ENCODE measurements at places on chromosomes 6 and 20.

DNA sequence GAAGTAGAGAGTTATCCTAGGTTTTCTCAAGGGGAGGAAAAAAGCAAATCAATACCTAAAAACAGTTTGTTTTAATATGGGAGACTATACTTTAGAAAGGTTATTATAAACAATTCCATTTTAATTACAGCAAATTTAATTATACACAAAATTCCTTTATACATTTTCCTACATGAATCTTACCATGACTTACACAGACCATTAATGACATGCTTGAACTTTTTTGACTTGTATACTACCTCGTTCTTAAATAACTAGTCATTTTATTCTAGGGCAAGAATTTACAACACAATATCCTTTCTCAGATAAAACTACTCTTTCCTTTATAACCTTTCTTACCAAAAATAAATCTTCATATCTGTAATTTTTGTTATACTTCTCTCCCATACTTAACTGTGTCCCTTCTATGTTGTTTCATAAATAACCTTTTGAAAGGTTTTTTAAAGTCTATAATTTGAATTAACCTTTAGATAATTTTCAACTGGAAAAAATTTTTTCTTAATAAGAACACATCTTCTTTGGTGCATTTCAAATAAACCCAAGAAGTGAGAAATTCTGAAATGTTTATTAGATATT, 729.4 kb downstream of the TENT5A start:
- DNase-seq = no peak

DNA sequence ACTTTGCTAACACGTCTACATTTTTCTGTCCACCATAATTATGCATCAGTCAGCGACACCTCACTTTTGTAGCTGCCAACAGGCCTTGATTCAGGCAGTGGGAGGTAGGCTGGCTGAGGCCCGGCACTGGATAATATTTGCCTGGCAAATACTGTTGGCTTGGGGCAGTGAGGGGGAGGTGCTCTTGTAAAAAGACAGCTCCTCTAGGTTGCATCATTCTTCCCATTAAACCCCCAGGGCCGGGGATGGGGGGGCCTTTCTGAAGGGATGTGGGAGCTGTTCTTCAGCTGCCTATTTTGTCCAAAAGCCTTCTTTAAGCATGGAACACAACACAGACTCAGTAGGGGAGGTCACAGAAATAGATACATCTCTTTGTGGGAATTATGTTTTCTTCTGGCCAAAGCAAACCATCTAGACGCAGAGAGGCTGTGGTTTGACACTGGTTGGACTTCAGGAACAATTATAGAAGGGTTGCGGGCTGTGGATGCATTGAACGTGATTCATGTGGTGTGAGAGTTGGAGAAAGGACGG, 338.3 kb upstream of the NT5E start:
- no peak for DNase-seq

- no peak for DNase-seq
Observed at GRCh38 chr20:40967700-40968099, 60.9 kb upstream of the TOP1 start.

GRCh38 chr20:22305381-22305780, 279.0 kb downstream of the FOXA2 start:
- DNase-seq = no peak

DNA sequence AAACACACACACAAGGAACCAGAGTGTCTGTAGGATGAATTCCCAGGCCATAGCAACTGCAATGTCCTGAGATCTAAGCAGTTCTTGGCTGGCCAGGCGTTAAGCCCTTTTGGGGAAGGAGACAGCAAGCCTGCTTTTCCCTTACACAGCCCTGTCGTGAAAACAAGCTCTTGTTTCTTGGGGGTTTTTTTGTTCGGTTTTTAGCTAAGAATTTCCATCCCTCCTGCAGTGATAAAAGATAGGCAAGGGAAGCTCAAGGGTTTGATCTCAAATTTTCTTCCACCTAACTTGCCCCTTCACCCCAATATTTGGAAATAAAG, 1.5 kb downstream of the TNFRSF21 start:
- no peak for DNase-seq

GRCh38 chr6:1630771-1631217, 21.1 kb downstream of the FOXC1 start:
- no peak for DNase-seq

GRCh38 chr6:25404693-25405169, 125.6 kb downstream of the CARMIL1 start:
- DNase-seq = no peak

- DNase-seq = no peak
Observed at GRCh38 chr6:40598516-40598915, 11.4 kb upstream of the LRFN2 start.

- no peak for DNase-seq
Observed at GRCh38 chr6:155628306-155628705, 172.7 kb upstream of the NOX3 start.

- DNase-seq = no peak
Observed at GRCh38 chr6:39088331-39088730, 26.7 kb downstream of the SAYSD1 start.

DNA sequence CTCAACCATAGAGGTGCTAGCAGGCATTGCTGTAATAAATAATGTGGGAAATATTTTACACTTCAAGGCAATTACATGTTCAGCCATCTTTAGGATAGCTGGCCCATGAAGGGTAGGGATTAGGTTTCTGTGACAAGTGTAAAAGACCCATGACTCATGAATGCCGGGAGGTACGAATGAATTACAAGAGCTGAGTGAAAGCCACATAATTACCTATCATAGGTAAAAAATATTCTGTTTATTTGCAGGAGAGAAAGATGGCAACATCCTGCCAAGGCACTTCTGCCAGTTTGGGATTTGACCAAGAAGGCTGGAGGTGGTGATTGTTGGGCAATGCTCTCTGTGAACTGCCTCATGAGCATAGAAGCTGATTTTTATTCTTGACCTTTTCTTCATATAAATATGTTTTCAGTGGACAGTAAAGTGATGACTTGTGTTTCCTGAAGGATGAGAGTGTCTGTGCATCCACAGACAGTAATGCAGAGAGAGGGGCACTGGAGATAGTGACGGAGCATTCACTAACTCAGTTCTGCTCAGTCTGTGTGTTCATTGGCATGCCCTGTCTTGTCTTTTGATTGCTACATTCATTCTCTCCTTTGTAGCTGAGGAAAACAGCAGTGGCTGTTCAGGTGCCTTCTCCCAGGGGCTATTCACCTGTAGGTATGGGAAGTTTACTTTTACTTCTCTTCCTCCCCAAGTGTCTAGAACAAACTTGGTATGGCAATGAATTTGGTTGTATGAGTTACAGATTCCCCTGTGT, 481.1 kb downstream of the TFAP2B start:
- no peak for DNase-seq

DNA sequence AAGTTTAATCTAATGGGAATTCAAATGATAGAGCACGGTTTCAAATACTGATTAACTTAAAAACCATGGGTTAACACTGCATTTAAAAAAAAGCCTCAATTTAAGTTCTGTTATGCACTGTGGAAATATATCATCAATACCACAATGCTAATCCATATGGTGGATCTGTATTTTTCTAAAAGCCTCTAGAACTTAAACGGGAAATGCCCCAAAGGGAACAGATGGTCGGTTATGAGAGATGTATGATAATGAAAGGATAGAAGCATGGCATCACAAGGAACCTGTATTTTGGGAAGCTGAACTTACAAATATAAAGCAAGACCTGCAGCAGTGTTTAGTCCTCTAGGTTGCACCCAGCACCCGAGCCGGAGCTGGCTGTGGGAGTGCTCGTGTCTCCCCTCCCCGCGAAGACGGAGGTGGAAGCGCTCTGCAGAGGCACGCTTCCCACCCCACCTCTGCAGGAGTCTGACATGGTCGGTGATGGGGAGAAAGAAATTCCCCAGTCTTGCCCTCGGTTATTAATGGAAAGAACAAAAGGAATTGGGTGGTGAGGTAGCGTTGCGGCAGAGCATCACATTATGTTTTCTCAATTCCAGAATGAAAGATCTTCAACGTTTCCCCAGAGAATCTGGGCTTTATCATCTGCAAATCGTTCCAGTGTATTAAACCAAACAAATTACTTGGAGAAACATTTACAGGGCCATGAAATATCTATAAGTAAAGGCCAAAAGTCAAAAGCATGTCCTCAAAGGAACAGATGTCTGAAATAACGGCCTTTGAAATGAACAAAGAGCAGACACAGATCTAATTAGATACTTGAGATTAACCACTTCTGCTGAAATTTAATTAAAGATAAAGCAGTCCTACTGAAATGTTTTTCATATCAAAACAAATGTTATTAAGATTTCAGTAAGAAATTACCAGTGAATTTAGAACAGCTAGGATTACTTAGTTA, 103.1 kb upstream of the POPDC3 start:
- peak; percentile 50 for DNase-seq

DNA sequence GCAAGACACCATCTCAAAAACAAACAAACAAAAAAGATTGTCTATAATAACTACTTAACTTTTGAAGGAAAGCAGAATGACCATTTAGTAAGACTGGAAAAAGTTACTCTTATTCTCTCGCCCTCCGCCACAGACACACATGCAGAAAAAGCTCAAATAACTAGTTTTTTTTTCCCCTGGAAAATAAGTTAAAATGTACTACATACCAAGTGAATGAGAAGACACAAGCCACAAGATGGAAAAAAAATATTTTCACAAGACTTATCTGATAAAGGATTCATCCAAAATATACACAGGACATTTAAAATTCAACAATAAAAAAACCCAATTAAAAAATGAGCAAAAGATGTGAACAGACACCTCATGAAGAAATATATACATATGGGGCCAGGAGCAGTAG, 31.9 kb downstream of the NUDT3 start:
- no peak for DNase-seq

GRCh38 chr6:708237-708598, 15.3 kb upstream of the EXOC2 start:
- no peak for DNase-seq

DNA sequence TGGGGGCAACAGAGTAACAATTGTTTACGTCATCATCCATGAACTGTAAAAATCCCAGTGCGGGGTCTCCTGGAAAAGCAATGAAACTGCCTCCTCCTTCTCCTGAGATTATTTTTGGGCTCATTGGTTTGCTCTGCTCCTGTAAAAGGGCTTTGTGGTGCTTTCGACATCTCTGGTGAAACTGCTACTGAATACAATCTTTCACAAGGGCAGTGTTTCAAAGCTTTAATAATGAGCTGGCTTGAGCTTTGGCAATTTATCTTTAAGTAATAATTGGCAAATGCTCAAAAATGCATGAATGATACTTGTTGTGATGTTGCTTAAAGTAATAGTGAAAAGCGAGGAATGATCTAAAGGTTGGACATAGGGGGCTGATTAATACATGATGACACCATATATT, 43.5 kb upstream of the ENPP1 start:
- DNase-seq = no peak

Measured in putamen (tissue), 1 donor.